ENCODE measurements at places on chromosomes 3 and 15. TPM values are rescaled to one million over a fixed set of nuclear protein-coding genes. Genes with fewer than 3 reads are reported as not detected.

The UBA5 gene
- 29.3 TPM for total RNA-seq

The SGO1 gene
- total RNA-seq, result under 0.01 TPM

The C3orf18 gene
- total RNA-seq, result 3.2 TPM

The UPK1B gene
- 55.2 TPM for total RNA-seq

The PDE8A gene
- 17.0 TPM for total RNA-seq

The SEC22C gene
- 44.7 TPM for total RNA-seq

The MRAS gene
- total RNA-seq, result 3.2 TPM

The TUBGCP5 gene
- 18.9 TPM for total RNA-seq

The SKIL gene
- 41.9 TPM for total RNA-seq
